Stimulated activated CD4-positive, alpha-beta T cell treated with anti-CD3 and anti-CD28 coated beads, Interleukin-2, amount 100 ng/mL, for 4 hours (primary cell): ENCODE measurements at places on chromosomes 16 and 17.

DNA sequence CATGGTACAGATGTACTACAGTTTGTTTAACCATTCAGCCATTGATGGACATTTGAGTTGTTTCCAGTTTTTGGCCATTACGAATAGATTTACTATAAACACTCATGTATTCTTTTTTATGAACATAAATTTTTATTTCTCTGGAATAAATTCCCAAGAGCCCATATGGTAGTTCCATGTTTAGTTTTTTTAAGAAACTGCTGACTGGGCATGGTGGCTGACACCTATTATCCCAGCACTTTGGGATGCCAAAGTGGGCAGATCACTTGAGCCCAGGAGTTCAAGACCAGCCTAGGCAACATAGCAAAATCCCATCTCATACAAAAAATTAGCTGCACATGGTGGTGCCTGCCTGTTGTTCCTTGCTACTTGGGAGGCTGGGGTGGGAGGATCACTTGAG, 30.3 kb downstream of the PRAC1 start:
- no peak for DNase-seq

DNA sequence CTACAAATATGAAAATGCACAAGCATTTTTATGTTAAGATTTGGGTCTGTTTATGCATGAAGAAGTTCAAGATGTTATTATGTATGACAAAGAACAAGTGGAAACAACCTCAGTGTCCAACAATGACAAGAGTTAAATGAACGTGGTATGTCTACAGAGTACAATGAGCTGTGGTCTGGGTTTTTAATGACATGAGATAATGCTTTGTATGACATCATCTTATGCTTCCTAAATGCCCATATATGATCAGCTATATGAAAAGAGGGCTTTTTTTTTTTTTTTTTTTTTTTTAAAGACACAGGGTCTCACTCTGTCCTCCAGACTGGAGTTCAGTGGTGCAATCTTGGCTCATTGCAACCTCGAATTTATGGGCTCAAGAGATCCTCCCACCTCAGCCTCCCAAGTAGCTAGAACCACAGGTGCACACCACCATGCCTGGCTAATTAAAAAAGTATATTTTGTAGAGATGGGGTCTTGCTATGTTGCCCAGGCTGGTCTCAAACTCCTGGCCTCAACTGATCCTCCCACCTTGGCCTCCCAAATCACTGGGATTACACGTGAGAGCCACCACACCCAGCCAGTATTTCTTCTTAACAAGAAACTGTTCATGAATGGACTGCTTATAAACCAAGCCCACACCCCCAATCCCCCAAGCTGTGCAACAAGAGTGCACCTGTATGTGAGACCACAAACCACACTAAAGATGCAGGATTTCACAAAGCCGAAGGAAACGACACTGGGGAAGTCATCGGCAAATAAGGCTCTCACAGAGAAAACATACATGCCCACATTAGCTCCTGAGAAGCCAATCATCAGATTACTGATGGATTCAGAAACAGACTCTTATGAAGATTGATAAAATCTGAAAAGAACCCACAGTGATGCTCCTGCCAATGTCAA, 114.5 kb downstream of the CPPED1 start:
- DNase-seq: no peak

DNA sequence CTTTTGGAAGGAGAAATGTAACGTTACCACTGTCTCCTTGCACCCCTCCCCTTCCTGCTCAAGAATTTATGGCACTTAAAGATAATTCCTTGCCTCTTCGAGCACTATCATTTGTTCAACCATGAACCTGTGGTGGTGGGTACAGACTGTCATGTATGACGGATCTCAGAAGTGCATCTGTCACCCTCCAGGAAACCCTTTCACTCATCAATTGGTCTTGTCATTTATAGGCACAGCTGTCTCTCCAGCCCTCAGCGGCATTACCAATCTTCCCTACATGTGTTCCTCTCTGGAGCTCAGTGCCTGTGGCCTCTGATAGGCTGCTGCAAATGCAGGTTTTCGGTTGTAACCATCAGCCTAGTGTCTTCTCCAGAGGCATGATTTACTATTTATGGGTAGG, 15.0 kb downstream of the CNTNAP4 start:
- no peak for DNase-seq

- DNase-seq: no peak
These were observed 4.0 kb downstream of the KRT40 start for GRCh38 chr17:40980117-40980516.

GRCh38 chr16:76984196-76984595, 206.8 kb upstream of the MON1B start:
- no peak for DNase-seq

- no peak for DNase-seq
These were observed 41.8 kb upstream of the AMZ2 start for GRCh38 chr17:68205808-68206720.

- no peak for DNase-seq
These were observed 141.4 kb upstream of the GSE1 start for GRCh38 chr16:85471469-85472431.
